DMS53 (cell line): ENCODE measurements at places on chromosomes 3 and 15.

- DNase-seq = peak; percentile 53
These were observed 252.0 kb downstream of the CACNA2D3 start for GRCh38 chr3:54374214-54374852.

DNA sequence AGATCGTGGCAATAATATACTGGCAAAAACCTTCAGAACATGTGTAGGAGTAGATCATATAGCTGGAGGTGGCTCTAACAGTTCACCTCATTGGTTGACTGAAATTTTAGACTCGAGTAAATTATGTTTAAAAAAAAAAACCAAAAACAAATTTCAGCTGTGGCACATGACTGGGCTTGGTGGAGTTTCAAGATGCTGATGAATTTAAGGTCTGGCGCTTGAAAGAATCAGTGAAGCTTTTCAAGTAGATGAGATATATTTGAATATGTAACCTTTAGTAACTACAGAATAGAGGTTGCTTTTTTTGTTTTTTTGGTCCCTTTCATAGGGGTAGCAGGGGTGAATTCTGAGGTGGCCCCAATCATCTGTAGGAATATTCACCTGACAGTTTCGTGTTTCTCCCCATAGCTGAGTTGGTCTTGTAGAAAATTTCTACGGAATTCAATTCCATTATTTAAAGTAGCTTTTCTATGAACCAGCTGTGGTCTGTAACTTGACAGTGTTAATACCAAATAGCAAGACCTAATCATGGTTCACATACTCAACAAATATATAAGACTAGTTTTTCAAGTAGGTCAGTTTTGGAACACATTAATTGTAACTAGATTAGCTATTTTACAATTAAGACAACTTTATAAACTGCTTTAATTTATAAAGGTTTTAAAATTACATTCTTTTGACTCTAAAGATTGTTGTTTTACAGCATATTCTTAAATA, 65.6 kb downstream of the MAP4 start:
- DNase-seq = no peak

GRCh38 chr15:51796847-51797401, 32.5 kb upstream of the TMOD3 start:
- peak; percentile 92 for DNase-seq

DNA sequence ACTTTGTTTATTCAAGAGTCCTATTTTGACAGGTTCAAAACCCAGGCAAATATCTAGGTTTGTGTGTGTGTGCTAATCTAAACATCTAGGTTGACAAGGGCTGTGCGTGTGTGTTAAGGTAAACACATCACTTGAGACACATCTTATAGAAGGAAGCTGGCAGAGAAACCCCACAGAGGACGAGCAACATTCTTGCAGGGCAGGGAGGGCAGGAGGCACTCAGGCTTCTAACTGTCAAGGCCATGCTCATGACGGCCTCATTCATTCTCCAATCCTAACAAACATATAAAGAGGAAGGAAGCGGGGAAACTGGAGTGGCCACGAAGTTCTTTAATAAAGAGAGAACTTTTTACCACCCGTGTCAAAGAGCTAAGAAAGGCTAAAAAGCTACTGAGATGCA, 43.4 kb downstream of the SLCO2A1 start:
- DNase-seq = peak; percentile 71

DNA sequence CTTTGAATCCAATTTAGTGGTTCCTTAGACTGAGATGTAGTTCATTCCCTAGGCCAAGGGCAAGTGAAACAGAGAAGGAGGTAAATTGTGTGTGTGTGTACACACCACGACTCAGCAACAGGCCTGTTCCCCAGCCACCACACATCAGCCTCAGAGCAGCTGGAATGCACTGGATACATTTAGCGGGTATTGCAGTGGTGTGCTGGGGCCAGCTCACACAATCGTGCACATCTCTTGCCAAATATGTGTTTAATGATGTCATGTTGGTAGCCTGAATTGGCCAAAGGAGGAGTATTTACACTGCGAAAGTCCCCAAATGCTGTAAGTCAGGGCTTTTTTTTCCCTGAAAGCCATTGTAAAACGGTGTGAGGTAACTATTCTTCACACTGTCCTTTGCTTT, 82.3 kb downstream of the RBPMS2 start:
- peak; percentile 61 for DNase-seq
